Stimulated activated CD8-positive, alpha-beta memory T cell treated with anti-CD3 and anti-CD28 coated beads, Interleukin-4, amount 100 ng/mL, for 1 hour (primary cell): ENCODE measurements at places on chromosomes 7 and 10.

GRCh38 chr10:44724415-44725174 is 186.5 kb upstream of the TMEM72 start:
- no peak for DNase-seq

DNA sequence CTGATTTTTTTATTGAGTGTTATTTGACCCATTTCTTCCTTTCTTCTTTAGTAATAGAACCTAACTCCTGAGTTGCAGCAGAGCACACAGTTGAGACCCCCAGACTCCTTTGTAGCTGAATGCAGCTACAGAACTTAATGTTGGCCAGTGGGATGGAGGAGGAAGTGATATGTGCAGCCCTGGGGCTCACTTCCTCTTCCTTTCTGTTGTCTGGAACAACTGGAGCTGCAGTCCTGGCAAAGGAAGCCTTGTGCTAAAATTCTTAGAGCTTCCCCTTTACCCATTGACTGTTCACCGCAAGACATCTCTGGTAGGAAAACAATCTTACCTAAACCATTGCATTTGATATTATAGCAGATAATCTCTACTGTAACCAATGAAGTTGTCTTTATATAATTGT is 86.6 kb downstream of the ITGB8 start:
- DNase-seq, result no peak

- DNase-seq, result no peak
Measured at GRCh38 chr7:47195641-47196040, 386.3 kb downstream of the TNS3 start.

DNA sequence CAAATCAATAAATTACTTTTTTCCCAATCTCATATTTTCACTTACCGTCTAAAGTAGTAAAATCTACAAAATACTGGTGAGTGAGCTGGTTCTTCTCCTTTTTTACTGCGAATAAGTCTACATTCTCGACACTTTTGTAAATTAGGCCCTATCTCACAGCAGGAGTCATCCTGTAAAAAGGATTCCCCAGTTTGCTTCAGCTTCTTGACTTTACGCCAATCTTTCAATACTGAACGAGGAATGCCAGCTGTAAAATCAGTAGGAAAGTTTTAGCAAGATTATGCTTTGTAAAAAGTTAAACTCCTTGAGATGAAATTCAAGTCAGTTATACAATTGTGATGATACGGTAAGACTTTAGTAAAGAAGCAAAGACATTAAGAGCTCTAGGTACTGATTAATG is 67.3 kb downstream of the NRBF2 start:
- no peak for DNase-seq

DNA sequence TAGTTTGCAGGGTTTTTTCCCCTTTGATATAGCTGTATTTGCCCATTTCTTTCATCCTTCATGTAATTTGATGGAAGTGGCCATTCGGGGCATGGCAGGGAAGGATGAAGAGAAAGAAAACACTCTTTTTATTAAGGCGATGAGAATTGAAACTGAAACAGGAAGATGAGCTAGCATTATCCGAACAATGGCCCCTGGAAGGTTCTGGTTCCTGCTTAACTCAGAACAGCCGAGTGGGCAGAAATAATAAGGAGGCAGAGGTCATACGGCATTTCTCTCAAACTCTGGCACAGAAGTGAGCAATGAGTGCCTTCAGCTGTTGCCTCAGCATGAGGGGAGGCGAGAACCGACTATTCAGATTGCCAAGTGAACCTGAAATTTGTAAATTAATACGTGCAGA is 113.2 kb upstream of the MYO3A start:
- no peak for DNase-seq

- no peak for DNase-seq
Measured at GRCh38 chr10:62025901-62026879, 124.7 kb downstream of the ARID5B start.

- DNase-seq, result no peak
Measured at GRCh38 chr10:114953047-114953446, 15.1 kb downstream of the TRUB1 start.

GRCh38 chr7:107691716-107692115 is 31.1 kb downstream of the SLC26A4 start:
- no peak for DNase-seq

DNA sequence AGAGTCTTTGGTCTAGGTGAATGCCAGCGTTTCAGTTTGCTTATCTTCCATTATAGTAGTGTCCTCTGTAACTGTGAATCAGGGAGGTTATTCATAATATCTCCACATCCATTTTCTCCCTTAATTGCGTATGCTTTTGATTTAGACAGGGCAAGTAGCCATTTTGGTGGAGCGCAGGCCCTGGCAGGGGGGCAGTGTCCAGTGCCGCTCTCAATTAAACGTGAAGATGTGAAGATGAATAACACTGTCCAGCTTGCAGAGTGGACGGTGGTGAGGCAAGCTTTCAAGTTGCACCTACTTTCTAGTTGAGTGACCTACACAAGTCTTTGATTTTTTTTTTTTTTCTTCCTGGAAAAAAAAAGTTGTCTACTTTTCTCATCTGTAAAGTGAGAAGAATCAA is 4.5 kb downstream of the TSPAN14 start:
- DNase-seq, result no peak
